Fibroblast of skin of scalp (primary cell): ENCODE measurements at places on chromosomes 6 and 20.
A peak's percentile ranks its signal among the peaks of the same experiment; 100 is the strongest.

DNA sequence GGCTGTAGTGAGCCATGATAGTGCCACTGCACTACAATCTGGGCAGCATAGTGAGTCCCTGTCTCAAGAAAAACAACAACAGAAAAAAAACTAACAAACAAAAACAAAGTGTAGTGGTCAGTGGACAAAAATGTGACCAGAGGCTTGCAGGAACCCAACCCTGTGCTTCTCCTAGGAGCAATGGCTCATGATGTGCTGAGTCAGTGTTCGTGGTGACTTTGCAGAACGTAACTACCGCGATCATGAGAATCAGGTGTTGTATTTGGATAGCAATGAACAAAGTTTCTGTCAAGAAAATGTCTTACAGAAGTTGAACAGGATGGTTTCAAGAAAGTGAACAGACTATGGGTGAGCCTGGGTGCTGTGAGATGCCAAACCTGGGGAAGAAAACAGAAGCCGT, 18.5 kb upstream of the FOXC1 start:
- DNase-seq, result no peak

- DNase-seq, result peak; percentile 8
Observed at GRCh38 chr6:7016226-7016625, 91.5 kb upstream of the RREB1 start.

DNA sequence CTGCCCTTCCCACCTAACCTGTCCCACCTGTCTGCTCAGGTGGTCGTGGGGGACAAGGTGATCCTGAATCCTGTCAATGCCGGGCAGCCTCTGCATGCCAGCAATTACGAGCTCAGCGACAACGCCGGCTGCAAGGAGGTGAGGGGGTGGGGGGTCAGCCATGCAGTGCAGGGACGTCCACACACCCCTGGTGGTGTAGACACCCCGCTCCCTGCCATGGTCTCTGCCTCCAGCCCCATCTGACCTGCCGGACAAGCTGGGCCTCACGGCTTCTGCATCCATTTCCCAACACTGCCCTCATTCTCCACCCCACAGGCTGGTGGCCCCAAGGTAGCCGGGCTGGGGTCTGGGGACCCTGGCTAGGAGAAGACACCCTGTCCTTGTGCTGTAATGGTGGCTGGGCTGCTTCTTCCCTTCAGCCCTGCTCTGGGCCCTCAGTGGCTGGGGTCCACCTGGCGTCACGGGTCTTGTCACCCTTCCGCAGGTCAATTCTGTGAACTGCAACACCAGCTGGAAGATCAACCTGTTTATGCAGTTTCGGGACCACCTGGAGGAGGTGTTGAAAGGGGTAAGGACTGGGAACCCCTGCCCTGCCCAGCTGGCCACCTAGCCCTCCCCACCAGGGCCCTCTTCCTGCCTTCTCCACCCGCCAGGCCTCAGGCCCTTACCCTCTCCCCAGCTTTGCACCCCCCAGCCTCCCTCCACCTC, 38.0 kb downstream of the ITPR3 start:
- DNase-seq, result no peak

DNA sequence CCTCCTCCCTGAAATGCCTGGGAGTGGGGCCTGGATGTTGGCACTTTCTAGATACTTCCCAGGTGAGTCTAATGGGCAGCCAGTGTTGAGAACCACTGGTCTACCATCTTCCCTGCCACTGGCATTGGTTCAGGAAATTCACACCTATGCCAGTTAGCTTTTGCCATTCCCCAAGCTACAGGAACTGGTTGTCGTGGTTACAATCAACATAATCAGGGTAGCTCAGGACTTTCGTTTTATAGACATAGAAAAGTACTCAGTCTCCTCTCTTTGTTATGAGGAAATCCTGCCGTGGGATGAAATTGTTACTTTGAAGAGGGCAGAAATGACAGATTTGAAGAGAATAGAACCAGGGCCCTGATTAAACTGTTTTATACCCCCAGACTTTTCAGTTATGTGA, 127.9 kb upstream of the FOXO3 start:
- DNase-seq, result no peak

DNA sequence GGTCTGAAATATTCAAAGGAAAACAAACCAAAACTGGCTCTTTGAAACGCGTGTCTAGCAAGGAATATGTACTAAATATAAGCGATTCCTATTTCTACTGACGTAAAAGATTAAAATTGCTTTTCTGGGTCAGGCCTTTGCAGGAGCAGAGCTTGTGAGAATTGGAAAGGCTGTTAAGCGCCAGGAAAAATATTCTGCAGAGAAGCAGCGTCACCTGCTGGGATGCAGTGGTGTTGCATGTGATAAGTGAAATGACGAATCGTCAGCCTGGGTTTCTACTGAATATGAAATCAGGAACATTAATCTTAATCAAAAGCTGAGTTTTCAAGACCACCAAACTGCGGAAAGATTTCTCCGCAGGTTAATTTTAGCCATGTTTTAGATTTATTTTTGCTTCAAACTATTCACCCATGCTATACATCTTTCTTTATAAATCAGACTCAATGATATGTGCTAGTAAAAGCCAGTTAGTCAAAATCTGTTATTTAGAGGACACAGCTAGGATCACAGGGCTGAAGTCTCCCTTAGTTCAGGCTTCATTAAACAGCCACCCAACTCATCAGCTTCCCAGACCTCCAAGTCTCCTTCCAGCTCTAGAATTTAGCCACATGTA, 67.4 kb downstream of the ALDH8A1 start:
- DNase-seq, result peak; percentile 77

DNA sequence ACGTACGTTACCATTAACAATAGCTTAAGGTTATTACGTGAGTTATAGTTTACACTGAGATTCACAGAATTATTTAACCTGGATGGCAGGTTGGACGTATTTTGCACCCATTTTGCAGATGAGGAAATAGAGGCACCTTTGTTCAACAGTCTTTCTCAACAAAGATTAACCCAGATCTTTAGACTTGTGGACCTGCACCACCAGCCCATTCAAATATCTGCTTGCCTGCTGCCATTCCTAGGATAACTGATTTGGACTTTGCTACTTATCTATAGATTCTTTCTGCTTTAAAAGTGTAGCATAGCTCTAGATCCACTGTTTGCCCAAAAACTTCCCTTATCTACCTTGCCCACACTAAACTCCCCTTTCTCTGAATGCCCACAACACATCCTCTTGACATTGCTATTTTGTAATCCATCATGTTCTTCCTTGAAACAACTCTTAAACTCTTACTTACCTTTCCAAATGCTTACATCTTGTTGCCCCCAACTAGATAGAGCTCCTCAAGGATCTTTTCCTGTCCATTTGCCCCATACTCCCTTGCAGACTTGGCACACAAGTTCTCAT, 56.4 kb upstream of the TNFAIP3 start:
- DNase-seq, result no peak

- peak; percentile 45 for DNase-seq
Observed at GRCh38 chr6:130034378-130035146, 16.2 kb downstream of the L3MBTL3 start.

DNA sequence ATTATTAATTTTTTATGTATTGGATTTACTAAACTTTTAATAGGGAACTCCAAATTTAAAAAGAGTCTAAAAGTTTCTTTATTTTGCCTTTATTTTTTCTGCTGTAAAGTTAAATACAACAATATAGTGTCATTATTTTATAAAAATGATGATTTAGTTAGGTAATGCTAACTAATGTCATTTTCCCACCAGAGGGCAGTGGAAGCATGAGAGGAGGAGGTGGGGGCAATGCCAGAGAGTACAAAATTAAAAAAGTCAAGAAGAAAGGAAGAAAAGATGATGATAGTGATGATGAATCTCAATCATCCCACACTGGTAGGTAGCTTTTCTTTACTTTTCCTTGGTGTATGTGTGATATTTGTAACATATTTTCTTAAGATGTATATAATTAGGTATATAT, 20.2 kb upstream of the FHL5 start:
- peak; percentile 19 for DNase-seq

DNA sequence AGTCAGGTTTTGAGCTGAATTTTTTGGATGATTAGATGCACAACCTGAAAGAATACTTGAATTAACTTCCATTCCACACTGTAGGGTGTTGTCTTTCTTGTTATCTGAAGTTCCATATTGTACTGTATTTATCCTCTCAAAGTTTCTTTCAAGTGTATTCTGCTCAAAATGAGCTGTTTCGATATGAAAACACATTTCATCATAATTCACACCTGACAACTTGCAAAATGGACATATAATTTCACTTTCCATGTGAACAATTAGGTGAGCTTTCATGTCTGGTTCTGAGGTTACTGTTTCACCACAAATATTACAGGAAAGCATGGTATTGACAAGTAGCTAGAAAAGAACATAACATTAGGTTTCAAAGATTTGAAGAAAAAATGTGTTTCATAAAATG, 1.7 kb downstream of the ZUP1 start:
- DNase-seq, result no peak

- DNase-seq, result no peak
Observed at GRCh38 chr6:118313208-118313607, 234.9 kb upstream of the PLN start.

- DNase-seq, result no peak
Observed at GRCh38 chr20:63696628-63697356, at the start of gene TNFRSF6B. TSS of gene TNFRSF6B (plus strand) at chr20:63696652. CDS start at chr20:63696768, 116 bp downstream.

GRCh38 chr20:38220587-38221118, 39.9 kb downstream of the KIAA1755 start:
- DNase-seq, result no peak
